Omental fat pad (tissue), 4 donors: ENCODE measurements at places on chromosomes 6 and 20.
A peak's percentile ranks its signal among the peaks of the same experiment; 100 is the strongest.

GRCh38 chr6:84228198-84228543, 728 bp upstream of the CEP162 start:
- no peak for DNase-seq

- no peak for DNase-seq
These were observed 543.6 kb downstream of the GRIK2 start for GRCh38 chr6:101937108-101937507.

GRCh38 chr20:6588296-6588695, 179.2 kb upstream of the BMP2 start:
- DNase-seq, result peak; percentile 40

GRCh38 chr20:47356526-47357295, at the start of gene ZMYND8:
TSS of gene ZMYND8 (minus strand) at chr20:47356699. CDS start at chr20:47356670, 29 bp downstream.
- DNase-seq, result peak; percentile 79

- DNase-seq, result no peak
These were observed 39.0 kb downstream of the RNF8 start for GRCh38 chr6:37392821-37393220.

DNA sequence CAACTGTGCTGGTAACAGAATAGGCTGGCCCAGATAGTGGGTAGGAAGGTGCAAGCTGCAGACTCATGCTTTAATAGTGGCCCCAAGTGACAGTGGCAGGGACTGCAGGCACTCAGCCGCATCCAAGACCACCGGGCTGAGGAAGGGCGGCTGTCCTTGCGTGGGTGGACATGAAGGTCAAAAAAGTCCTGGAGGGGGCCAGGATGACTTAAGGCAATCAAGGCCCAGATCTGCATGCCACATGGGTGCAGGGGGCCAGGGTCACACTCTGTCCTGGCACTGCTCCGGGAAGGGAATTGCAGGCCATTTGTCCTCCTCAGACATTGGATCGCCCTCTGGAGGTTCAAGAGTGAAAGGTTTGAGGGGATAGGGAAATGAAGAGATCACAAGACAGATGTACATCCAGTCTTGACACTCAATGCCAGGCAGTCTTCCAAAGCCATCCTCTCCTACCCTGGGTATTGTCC, 10.4 kb upstream of the VNN2 start:
- DNase-seq, result no peak

GRCh38 chr20:41173791-41174341, 36.5 kb downstream of the PLCG1 start:
- no peak for DNase-seq

GRCh38 chr6:14321992-14322772, 204.6 kb downstream of the CD83 start:
- DNase-seq, result no peak

- DNase-seq, result no peak
These were observed 540.5 kb upstream of the CITED2 start for GRCh38 chr6:139914910-139915309.

- DNase-seq, result no peak
These were observed 237.8 kb upstream of the THEMIS start for GRCh38 chr6:128138694-128139093.

- DNase-seq, result no peak
These were observed 85.4 kb downstream of the TSHZ2 start for GRCh38 chr20:53057579-53057978.

DNA sequence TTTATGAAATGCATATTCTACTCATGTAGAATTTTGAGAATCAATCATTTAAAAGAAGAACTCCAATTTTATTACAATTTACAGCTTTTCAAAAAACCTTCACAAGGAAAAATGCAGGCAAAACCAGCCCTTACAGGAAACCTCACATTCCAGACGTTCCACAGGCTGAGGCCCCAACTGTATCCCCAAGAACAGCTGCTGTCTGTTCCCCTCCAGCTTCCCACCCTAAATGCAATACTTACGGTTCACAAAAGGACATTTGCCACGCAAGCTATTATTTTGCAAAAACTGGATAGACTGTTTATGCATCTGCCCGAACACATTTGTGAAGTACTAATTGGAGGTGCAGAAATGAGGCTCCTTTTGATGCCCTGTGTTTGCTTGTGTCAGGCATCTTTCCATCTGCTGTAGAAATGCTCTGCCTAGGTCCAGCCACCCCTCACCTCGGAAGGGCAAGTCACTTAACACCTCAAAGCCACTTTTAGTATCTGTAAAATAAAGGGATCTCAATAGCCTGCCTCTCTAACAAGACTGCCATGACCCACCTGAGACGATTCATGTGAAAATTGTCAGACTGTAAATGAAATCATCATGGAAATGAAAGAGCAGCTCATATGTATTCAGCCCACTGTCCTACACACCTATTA, 26.5 kb downstream of the PDE10A start:
- DNase-seq, result no peak

DNA sequence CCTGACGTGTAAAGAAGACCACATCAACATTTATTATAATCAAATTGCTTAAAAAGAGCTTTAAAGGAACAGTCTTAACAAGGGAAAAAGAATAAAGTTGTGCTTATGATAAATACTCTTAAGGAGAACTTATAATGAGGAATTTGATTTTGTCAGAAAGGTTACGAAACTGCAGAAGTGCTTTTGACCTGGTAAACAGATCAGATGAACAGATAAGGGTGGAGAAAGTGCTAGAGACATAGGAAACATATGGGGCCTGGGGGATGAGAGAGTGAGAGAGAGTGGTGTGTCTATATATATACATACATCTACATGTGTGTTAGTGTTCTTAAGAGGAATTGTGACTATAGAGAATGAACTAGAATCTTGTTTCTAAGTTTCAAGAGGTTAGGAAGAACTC, 186.2 kb upstream of the GJE1 start:
- no peak for DNase-seq

DNA sequence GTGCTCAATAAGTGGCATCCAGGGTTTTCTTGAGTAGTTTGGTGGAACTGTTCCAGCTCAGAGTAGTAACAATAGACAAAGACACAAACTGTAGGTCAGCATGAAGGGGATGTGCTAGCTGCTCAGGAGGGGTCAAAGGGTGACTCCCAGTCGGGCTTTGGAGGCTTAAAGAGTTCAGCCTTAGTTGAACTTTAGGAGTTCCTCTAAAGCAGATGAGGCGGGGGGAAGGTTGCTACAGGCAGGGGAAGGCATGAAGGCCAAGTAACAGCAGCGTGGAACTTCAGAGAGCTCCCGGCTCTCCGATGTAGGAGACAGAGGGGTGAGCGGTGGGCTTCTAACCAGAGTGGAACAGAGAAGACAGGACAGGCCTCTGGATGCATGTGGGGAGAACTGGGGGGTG, 115.5 kb upstream of the CD93 start:
- no peak for DNase-seq

GRCh38 chr6:5827056-5827904, 179.4 kb downstream of the NRN1 start:
- DNase-seq, result no peak

GRCh38 chr20:53623454-53624211, 30.0 kb upstream of the ZNF217 start:
- DNase-seq, result peak; percentile 33

- DNase-seq, result no peak
These were observed 55.5 kb downstream of the JARID2 start for GRCh38 chr6:15301179-15302006.

- no peak for DNase-seq
These were observed 50.7 kb downstream of the UBE2V1 start for GRCh38 chr20:50062006-50062838.

- no peak for DNase-seq
These were observed 102.2 kb downstream of the RTN4IP1 start for GRCh38 chr6:106527117-106527516.

DNA sequence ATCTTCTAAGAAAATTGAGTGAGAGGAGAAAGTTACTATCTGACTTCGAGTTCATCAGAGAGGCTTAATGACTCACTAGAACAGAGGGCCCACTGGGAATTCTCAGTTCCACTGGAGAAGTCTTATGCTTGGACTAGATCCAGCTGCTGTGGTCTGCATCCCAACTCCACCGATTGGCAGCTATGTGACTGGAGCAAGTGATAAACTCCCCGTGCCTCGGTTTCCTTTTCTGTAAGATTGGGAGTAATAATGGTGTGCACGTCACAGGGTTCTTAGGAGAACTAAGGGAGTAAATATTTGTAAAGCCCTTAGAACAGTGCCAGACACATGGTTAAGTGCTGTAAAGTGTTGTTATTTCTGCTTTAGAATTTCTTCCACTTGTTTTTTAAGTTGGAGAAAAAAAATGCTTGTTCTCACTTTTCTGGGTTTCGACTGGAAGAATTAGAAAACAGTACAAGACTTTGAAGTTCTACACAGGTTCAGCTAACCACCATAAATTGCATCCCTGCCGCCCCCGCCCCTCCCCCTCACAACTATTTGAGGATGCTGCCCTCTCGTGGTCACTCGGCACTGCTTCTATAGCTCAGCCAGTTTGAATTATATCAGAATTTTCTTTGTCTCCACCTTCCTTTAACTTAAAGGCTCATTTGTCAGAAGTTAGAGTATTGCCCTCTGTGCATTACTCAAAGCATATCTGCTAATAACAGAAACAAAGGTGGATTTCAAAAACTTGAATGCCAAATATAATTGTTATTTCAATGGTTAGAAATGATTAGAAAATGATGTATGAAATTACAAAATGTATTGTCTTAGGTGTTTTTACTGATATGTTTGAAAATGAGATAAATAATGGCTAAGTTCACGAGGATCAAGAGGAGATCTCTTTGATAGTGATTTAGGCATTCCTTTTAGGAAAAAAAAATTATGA, 95.0 kb upstream of the IFNGR1 start:
- DNase-seq, result peak; percentile 76

DNA sequence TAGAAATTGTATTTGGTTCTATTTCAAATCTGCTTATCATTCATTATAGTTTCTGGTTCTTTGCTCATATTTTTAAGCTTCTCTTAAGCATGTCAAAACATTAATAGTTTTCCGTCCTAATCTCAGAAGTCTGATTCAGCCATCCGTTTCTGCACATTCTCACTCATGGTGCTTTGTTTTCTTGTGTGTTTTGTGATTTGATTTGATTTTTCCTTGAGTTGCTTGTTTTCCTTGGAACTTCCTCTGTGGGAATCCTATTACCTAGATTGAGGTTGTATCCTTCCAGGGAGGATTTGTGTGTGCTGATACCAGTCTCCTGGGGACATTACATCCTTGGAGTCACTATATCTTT, 7.9 kb downstream of the SNX9 start:
- DNase-seq, result no peak
